Glomerular endothelial cell (primary cell): ENCODE measurements at places on chromosomes 3 and 15. TPM values are rescaled to one million over a fixed set of nuclear protein-coding genes. Genes with fewer than 3 reads are reported as not detected.

Gene CADPS
- not detected in 2 replicates for total RNA-seq

Gene MAP6D1
- total RNA-seq: 5.3 and 10.0 TPM in 2 replicates

Gene PIERCE2
- total RNA-seq: 0.29 and 2.0 TPM in 2 replicates

Gene TRH
- not detected in 2 replicates for total RNA-seq

Gene INTS14
- total RNA-seq: 30.7 and 40.2 TPM in 2 replicates

Gene EPHB3
- total RNA-seq: 0.06 and 0.19 TPM in 2 replicates

Gene HRG
- not detected in 2 replicates for total RNA-seq

GRCh38 chr3:153631664-153632063 is 469.6 kb downstream of the RAP2B start:
- no peak for DNase-seq

- DNase-seq: no peak
These were observed 7.9 kb upstream of the CAMK1 start for GRCh38 chr3:9777694-9778021.

DNA sequence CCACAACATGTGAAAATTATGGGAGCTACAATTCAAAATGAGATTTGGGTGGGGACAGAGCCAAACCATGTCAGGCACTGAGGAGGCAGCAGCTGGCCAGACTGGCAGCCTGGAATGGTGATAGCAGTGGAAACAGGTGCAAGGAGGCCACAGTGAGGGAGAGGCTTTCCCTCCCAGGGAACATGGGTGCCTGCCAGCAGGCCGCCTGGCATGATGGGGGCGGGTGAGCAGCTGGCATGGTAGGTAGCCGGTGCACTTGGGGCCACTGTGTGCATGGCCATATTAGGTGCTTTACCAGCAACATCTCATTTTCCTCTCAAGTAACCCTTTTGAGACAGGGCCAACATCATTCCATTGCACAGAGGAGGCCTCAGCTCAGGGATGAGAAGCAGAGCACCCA is 18.3 kb upstream of the MRPS22 start:
- no peak for DNase-seq

GRCh38 chr15:70867911-70868467 is 14.0 kb upstream of the LARP6 start:
- DNase-seq: no peak

GRCh38 chr3:106204160-106204868 is 335.5 kb upstream of the CBLB start:
- no peak for DNase-seq

DNA sequence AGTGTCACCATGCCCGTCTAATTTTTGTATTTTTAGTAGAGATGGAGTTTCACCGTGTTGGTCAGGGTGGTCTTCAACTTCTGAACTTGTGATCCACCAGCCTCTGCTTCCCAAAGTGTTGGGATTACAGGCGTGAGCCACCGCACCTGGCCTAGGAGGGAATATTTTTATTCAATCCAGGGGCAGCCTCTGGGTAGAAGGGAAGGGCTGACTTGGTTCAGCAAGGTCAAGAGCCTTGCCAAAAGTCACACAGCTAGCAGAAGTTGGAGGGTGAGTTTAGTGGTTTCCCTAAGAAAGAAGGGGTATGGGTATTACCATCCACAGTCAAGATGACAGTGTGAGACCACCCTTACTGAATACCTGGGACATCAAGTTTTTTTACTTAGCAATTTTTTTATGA is 4.9 kb upstream of the AEN start:
- DNase-seq: no peak

- DNase-seq: no peak
These were observed 168.4 kb downstream of the LPP start for GRCh38 chr3:188322135-188322887.

DNA sequence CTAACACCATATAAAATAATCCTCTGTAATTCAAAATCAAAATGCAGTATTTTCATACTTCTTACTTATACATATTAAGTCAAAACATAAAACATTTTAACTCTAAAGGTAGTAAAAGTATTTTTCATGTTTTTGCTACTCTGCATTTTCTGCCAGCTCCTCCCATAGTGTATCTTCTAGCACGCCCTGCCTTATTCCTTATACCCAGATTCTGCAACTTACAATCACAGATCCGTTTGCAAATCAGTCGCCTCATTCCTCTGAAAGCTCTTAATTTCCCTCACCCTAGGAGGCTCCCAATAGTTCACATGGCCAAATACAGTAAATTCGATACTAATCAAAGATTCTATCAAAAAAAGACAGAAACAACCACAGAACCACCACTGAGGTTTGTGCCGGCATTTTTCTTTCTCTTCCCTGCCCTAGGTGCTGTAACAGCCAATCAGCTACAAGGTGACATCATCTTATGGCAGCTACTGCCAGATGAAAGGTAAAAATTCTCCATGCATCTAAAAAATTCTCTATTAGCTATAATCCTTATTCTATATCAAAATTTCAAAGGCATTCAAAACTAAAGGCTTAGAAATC is 72.9 kb downstream of the CLASP2 start:
- no peak for DNase-seq

- no peak for DNase-seq
These were observed 105.9 kb downstream of the MOBP start for GRCh38 chr3:39573392-39573791.

DNA sequence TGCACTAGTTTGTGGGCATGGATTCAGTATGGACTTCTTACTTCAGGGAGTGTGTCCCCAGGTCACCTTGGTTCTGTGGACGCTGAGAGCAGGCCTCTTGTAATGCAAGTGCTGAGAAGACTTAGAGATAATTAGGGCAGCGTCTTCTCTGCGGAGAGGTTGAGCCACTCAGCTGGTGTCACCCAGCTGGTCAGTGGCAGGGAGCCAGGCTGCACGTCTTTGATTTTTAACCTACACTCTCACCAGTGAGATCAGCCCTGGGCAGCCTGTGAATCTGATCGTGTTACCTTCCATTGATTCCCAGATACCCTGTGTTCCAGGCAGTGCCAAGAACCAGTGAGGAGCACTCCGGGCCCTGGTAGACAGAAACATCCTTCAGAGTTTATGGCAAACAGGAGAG is 92.6 kb downstream of the SLCO3A1 start:
- DNase-seq: no peak

DNA sequence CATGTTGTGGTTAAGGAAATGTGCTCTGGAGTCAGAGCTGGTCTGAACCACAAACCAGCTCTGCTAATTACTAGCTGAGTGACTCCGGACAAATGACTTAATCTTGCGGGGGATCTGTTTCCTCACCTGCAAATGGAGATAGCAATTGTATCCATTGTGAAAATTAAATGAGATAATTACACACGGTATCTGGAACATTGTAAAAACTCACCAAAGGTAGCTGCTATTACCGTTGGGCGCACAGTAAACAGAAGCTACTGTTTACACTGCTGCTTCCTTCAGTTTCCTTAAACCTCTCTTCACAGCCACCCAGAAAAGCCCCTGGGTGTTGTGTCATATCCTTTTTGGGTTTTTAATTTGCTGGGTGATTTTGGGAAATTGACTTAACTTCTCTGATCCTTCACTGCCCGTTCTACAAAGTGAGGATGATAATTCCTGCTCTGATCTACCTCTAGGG is 107.8 kb downstream of the MEGF11 start:
- DNase-seq: no peak

- DNase-seq: no peak
These were observed 4.7 kb upstream of the GCSAM start for GRCh38 chr3:112137781-112138180.

GRCh38 chr15:31585240-31585639 is 258.6 kb downstream of the KLF13 start:
- DNase-seq: no peak

- no peak for DNase-seq
These were observed 9.2 kb downstream of the EIF3J start for GRCh38 chr15:44545913-44546802.

- no peak for DNase-seq
These were observed 34.9 kb upstream of the GABRB3 start for GRCh38 chr15:26807517-26808427.

DNA sequence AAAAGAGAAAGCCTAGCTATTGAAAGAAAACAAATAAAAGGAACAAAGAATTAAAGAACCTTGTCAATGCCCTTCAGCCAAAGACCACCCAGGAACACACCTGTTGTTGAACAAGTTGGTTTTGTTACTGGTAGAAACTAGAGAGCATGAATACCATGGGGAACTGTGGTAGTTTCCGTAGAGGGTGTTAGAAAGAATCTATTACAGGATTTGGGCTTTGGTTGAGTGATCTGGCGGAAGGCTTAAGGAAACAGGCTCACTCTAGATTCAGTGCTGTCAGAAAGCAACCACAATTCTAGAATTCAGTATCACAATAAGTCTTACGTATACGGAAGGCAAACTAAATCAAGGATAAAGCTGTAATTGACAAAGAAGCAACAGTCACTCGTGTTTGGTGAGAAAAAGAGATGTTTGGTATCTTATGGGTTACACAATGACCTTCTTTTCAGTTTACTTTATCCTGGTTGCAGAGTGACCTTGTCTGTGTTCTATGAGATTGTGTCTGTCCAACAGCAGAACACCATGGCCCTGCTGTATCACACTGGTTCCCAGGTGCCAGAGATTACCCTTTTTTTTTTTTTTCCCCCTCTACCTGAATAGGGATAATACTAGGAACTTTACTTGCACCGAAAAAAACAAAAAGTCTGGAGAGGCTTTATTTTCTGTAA is 265.9 kb downstream of the SHQ1 start:
- no peak for DNase-seq

DNA sequence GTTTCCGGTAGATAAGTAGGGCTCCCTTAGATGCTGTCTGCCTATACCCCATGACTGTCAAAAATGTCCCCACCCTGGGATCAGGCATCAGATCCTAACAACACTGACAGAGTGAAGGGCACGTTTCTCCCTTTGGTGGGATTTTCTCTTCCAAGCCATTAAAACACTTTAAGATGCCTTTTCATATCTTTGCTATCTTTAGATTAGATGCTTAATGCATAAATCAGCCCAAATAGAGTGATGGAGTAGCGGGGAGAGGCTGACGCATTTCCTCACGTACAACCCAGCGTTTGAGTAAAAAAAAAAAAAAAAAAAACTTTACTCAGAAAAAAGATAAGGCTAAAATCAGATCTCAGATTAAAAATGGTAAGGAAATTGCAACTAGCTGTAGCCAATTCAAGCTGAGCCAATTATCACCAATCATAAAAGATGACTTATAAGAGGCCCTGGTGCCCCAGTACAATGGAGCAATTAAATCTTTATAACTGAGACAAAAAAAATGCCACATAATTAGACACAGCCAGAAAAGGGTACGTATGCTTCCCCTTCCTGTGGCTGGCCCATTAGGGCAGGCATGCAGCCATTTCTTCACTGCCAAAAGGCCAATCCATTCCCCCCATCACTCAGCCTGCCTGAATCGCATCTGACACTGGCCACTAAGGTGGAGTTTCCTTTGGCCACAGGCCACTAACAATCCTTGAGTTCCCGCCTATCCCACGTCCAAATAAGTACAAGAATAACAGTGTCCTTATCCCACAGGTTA is 45.0 kb downstream of the RFTN1 start:
- no peak for DNase-seq

DNA sequence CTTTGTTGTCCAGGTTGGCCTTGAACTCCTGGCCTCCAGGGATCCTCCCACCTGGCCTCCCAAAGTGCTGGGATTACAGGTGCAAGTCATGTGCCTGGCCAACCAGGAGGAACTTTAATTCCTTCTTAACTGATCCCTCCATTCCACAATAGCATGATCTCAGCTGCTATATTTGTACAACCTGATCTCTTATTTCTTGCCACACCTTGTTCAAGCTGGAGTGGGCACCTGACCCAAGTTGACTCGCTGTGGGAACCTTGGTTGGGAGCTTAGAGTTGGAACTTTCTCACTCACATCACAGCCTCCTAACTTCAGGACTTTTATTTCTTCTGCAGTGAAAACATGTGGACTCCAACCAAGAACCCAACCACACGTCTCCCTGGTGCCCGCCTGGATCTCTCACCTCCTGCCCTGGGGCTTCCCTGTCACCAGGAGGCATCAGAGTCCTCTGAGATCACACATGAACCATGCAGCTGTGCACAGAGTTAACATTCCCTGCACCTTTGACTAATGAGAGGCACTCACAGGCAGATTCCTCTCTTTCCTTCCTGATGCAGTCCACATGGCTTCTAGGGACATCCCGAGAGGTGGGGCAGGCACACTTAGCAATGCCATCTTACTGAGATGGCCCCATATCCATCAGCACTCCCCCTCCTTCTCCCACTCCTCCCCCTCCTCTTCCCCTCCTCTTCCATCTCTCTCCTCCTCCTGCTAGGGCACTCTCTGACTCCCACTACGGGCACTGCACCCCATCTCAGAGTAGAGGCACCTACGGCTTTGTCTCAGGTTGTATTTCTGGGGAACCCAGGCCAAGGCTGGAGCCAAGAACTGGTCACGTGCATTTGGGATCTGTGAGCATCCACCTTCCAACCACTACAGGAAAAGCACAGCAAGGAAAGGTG is 9.7 kb upstream of the CYFIP1 start:
- no peak for DNase-seq

GRCh38 chr3:134824791-134825190 is 29.7 kb downstream of the EPHB1 start:
- DNase-seq: no peak
